Nephron progenitor cell (in vitro differentiated cells): ENCODE measurements at places on chromosomes 6 and 20.

- no peak for DNase-seq
Measured at GRCh38 chr6:159807150-159807858, 7.2 kb downstream of the PNLDC1 start.

DNA sequence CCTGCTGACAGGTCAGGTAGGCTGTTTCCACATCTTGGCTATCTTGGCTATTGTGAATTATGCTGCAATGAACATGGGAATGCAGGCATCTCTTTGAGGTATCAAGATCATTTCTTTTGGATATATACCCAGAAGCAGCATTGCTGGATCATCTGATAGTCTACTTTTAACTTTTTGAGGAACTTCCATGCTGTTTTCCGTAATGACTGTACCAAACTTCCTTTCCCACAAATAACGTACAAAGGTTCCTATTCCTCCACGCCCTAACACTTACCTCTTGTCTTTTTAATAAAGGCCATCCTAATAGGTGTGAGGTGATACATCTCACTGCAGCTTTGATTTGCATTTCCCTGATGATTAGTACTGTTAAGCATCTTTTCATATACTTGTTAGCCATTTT, 338.7 kb upstream of the RUNX2 start:
- DNase-seq = no peak

DNA sequence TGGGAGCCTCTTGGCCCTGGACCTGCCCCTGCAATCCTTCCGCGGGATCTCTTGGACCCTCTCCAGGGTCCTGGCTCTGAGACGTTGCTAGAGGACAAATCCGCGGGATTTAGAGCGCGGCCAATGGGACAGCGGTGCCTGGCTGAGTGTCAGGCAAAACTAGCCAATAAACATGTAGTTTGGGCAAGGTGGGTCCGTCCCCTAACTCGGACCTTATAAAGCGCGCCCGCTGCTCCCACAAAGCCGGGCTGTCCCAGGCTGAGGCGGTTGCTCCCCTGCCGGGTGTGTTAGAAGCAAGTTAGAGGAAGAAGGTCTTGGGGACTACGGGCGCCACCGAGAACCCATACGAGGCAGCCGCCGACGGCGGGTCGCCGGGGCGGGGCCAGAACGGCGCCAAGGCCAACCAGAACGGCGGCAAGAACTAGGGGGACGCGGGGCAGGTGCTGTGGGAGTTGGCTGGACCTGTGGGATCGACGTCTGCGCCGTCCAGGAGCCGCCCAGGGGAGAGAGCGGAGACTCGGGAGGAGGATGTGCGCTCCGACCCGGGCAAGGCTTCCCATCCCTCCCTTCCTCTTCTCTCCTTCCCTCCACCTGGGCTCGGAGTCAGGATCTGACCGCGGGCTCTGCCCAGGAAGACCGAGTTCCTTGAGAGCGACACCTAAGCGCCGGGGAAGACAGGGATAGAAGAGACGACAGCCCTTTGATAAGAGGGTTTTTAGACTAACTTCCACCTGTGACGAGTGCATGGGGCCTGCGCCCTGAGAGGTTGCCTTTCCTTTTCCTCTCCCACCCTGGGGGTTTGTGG, 6.5 kb upstream of the TMEM14A start:
- peak; percentile 88 for DNase-seq

GRCh38 chr6:119594907-119595306, 245.3 kb upstream of the MAN1A1 start:
- no peak for DNase-seq

GRCh38 chr20:56348746-56349145, 10.0 kb upstream of the FAM210B start:
- no peak for DNase-seq

GRCh38 chr20:36461600-36462439, 79.5 kb upstream of the MYL9 start:
- peak; percentile 61 for DNase-seq

DNA sequence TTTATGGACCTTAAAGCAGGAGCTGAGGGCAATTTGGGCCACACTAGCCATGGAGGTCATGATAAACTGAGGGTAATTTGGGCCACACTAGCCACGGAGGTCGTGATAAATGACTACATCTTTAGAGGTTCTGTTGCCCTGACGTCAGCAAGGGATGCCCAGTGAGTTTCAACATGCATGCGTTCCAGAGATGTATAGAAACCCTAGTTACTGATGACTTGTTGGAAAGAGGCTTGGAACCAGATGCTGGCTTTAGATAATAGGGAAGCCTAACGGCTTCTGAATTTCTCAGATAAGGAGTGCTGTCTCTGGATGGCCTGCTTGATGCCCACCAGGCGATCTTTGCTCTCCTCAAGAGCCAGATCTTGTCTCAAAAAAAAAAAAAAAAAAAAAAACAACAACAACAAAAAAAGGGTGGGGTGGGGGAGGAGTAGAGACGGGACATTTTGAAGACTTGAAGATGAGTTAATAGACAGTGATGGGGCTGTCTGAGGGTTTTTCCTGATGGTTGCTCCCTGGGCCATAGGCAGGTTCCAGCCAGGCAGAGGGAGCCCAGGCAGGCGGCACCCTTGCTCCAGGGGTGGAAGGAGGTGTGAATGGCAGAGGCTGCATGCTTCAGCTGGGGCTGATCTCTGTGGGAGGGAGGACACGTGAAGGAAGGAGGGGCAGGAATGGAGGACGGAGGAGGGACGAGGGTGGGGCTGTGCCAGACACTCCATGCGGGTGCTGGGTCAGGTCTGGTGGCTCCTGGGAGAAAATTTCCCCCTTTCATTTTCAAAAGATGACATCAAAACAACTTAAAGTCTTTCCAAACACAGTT, 27.0 kb upstream of the FRMD1 start:
- no peak for DNase-seq

- no peak for DNase-seq
Measured at GRCh38 chr20:34368547-34368946, 5.5 kb downstream of the ITCH start.
